ENCODE measurements at places on chromosomes 1 and 21. TPM values are rescaled to one million over a fixed set of nuclear protein-coding genes. Genes with fewer than 3 reads are reported as not detected.

GRCh38 chr1:112529301-112529700 is 20.5 kb downstream of the WNT2B start:
- DNase-seq = no peak

LCE2C gene
- not detected for total RNA-seq

- no peak for DNase-seq
Measured at GRCh38 chr1:57423135-57423655, 665 bp downstream of the DAB1 start.

ZNF648 gene
- 0.20 TPM for total RNA-seq

- DNase-seq = no peak
Measured at GRCh38 chr1:58919959-58920321, 136.1 kb upstream of the JUN start.

CLDN8 gene
- total RNA-seq = not detected

LORICRIN gene
- not detected for total RNA-seq

All from tibial nerve (tissue), 4 donors.